Mammary epithelial cell (primary cell): ENCODE measurements at places on chromosomes 11 and 22.

- DNase-seq = no peak
Measured at GRCh38 chr11:93732237-93732892, 8.9 kb downstream of the TAF1D start.

GRCh38 chr22:39923696-39924095 lies 22.8 kb downstream of the GRAP2 start:
- no peak for DNase-seq

DNA sequence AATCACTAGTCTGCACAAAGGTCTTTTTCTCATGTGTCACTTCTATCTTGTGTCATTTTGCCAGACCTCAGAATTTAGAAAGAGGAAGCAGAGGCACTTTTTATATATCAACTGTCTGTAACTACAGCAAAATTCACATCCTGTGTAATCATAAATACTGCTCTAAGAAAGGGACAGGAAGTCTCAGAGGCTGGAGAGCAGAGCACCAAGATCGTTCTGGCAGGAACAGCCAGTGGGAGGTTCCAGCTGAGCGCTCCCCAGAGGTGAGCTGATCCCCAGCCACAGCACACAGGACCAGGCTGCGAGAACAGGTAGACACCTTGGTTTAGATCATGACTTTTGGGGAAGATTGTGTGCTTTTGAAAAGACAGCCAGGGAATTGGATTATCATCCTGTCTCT lies at the start of gene MS4A7:
TSS of gene MS4A7 (plus strand) at position 179 of the 400 bp plus-strand sequence. CDS start 4,610 bp downstream, outside the sequence.
- no peak for DNase-seq

DNA sequence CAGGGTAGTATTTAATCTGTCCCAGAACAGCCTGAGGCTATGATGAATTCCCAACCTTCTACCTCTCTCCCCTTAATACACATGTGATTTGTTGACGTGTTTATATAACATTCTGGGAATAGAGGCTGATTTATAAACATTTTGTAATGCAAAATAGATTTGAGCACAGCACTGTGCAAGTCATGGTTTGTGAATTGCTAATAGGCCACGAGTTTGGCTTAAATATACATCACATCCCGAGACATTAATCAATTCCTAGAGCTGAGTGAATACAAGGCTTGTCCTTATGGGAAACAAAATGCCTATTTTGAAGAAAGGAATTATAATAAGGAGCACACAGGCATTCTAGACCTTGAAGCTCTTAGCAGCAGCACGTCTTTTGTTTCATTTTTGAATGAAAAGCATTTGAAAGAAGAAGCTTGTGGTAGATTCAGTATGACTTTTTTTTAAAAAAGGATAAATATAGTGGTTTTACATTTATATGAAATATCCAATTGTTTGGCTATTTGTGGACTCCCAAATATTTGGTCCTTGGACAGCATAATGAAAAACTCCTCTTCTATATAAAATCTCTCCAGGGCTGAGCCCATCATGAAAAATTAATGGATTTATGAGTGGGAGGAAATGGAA lies 116.4 kb downstream of the SLC17A6 start:
- no peak for DNase-seq

GRCh38 chr11:121336279-121336937 lies 43.8 kb downstream of the SC5D start:
- DNase-seq = no peak

GRCh38 chr11:74370123-74370522 lies 28.1 kb downstream of the PGM2L1 start:
- DNase-seq = no peak

- no peak for DNase-seq
Measured at GRCh38 chr11:64244966-64245365, 1.8 kb downstream of the PPP1R14B start.

- DNase-seq = no peak
Measured at GRCh38 chr11:83982825-83983224, 696.7 kb upstream of the CCDC90B start.

DNA sequence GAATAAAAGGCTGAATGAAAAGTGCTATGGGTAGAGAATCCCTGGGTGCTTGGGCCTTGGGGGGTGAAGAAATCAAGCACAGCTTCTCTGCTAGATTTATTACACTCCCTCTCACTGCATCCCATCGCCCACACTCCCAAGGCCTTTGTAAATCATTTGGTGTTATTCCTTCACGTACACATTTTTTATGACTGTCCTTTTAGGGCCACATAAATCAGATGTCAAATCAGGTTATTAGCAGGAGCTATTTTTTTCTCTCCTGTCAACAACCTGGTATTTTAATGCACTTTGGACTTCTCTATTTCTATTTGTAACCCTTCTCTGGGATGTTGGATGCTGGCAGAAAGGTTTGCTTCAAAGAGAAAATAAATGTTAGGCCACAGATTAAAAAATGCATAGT lies 408.8 kb downstream of the INSC start:
- DNase-seq = no peak

- no peak for DNase-seq
Measured at GRCh38 chr11:123822032-123822431, 15.9 kb upstream of the OR6M1 start.

- DNase-seq = no peak
Measured at GRCh38 chr11:27705873-27706820, 5.9 kb upstream of the BDNF start.

- no peak for DNase-seq
Measured at GRCh38 chr11:116071241-116071640, 567.0 kb upstream of the CADM1 start.

DNA sequence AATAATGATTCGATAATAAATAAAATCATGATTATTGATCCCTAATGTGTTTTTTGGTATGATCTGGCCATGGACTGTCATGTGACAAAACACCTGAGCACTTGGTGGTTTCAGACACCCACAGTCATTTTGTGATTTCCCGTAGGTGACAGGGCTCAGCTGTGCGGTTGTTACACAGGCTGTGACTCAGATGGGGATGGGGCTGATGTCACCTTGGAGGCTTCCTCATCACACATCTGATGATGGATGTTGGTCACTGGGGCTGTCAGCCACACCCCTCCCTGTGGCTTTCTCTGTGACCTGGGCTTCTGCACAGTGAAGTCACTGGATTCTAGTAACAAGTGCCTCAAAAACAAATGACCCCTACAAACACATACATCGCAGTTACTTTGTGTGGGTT lies 995.1 kb downstream of the BRD1 start:
- DNase-seq = no peak

DNA sequence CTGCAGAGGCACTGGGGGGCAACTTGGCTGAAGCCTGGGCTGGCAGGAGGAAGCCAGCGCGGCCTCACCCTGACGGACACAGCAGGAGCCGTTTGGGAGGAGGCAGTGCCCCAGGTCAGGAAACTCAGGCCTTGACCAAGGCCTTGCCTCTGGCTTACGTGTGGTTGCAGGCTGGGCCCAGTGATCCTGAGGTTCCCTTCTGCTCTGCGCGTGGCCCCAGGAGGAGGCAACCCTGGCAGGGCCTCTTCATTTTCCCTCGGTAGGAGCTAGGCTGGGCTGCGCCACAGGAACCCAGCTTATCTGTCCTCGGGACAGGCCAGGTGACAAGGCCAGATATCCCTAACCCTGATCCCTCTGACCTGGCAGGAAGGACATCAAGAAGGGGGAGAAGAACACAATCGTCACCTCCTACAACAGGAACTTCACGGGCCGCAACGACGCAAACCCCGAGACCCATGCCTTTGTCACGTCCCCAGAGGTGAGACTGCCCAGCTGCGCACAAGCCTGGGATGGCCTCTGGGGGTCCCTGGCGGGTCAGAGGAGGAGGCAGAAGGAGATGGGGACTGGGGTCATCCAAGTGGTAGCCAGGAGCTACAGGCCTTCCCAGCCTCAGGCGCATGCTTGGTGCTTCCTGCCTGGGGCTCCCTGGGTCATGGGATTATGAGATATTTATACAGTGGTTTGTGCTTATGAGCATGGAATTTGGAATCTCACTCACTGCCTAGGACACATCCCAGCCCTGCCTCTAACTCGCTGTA lies 20.6 kb downstream of the POLR3H start:
- DNase-seq = no peak

DNA sequence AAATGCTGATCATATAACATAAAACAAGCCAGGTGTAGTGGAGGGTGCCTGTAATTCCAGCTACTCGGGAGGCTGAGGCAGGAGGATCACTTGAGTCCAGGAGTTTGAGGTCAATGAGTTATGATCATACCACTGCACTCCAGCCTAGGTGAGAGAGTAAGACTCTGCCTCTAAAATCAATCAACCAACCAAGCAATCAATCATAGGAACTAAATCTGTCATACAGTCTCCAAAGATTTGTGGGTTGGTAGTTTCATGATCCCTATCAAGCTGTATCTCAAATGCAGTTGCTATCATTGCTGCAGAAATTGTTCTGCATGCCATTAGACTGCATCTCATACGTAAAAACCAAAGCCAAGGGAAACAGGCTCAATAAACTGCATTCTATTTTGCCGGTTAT lies 33.1 kb downstream of the NARS2 start:
- DNase-seq = no peak

- DNase-seq = no peak
Measured at GRCh38 chr11:128645968-128646367, 47.9 kb upstream of the FLI1 start.

GRCh38 chr11:110199184-110199981 lies 97.0 kb downstream of the RDX start:
- DNase-seq = peak; percentile 42

DNA sequence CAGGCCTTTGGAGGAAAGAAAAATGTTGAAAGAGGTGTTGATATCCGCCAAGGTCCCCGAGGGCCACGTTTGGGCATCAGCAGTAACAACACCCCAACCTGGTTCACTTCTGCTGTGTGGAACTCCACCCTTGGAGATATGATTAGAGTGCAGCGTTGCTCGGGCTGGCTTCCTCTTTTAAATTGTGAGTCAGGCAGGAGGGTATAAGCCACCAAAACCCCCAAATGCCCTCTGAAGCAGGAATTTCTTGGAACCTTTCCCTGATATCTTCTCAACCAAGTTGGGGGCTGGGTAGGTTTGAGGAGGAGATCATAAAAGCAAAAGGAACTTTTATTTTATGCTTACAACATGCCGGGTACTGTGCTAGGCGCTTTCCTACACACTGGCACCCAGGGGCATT lies 6.4 kb upstream of the C11orf96 start:
- DNase-seq = no peak

- DNase-seq = peak; percentile 92
Measured at GRCh38 chr11:67345920-67346819, 7.2 kb downstream of the POLD4 start.

DNA sequence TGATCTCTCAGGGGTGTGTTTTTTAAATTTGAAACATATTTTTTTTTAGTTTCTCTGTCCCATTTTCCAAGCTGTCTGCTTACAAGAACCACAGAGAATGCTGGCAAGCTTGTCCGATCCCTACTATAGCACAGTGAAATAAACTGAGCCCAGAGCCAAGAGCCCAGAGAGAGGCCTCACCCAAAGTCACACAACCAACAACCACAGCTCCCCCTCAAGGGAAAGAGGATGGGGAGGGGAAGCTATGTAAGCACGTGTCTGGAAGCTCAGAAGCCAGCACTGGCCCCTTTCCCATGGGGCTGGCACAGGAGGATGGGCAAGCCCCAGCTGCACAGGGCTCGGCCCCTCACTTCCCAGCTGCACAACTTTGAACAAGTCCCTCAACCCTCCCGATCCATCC lies 3.2 kb upstream of the SART1 start:
- DNase-seq = no peak

- DNase-seq = no peak
Measured at GRCh38 chr11:32527261-32528175, 56.1 kb upstream of the EIF3M start.

DNA sequence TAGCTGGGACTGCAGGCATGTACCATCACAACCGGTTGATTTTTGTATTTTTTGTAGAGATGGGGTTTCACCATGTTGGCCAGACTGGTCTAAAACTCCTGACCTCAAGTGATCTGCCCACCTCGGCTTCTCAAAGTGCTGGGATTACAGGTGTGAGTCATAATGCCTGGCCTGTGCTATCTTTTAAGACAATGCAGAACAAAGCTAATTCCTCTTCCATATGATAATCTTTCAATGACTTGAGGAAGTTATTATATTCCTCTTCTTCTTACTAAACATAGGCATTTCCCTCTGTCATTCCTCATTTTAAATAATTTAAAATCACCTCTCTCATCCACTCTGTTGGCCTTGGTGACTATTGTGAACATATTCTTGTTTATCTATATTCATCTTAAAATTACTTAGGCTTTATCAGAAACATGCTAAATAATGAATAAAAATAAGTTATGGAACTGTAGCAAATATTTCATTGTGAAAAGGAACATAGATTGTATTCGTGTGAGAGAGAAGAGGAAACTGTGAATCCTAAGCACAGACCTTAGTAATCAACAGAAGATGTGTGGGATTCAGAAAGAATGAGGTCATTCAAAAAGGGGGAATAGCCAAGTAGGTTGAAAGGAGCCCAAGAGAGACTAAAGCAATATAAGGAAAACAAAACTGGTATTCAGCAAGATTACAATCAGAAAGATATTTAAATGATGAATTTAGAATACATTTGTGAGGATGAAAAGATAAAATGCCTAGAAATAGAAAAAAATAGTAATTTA lies 269.4 kb downstream of the TTC28 start:
- no peak for DNase-seq

DNA sequence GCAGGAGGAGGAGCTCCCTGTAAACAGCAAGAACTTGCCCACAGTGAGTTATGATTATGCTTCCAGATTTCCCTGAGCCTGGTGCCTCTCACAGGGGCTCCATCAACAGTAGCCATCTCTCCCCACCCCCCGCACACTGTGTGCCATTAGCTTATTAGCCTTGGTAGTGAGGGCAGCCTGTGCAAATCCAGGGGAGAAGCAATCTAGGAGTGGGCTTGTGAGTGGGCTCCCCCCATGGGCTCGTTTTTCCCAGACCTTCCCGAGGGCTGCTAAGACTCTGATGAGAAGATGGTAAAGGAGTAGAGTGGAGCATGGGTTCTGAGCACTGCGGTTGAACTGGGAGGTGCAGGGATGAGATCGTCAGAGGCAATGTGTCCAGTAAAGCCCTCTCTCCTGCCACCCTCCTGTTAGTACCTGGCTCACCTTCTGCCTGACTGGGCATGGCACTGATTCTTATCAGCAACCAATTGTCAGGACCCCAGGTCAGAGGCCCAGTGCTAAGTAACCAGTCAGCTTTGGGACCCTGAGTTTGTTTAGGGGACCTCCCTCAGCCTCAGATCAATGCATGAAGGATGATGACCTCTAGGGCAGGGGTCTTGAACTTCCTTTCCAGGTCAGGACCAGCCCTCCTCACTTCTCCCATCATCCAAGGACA lies 38.4 kb upstream of the TP53I11 start:
- no peak for DNase-seq

- DNase-seq = no peak
Measured at GRCh38 chr11:12810568-12810894, 136.3 kb downstream of the TEAD1 start.

GRCh38 chr11:64735725-64736259 lies 8.2 kb downstream of the RASGRP2 start:
- DNase-seq = no peak
